Prostate gland (tissue), 2 donors: ENCODE measurements at places on chromosomes 5 and 9.

GRCh38 chr9:72983056-72983455, 30.2 kb upstream of the ALDH1A1 start:
- H3K27me3 ChIP-seq = no peaks in the 10 kb centered on the region
- no peak overlapping the region for H3K27ac ChIP-seq
- H3K36me3 ChIP-seq = no peaks in the 10 kb centered on the region
- no peak for DNase-seq
- H3K4me1 ChIP-seq = no peaks in the 10 kb centered on the region

- H3K4me3 ChIP-seq = peak overlapping the region; percentile 40
- H3K4me1 ChIP-seq = no peaks in the 10 kb centered on the region
- peak overlapping the region; percentile 73 for H3K27ac ChIP-seq
- DNase-seq = no peak
- H3K36me3 ChIP-seq = no peaks in the 10 kb centered on the region
Observed at GRCh38 chr5:88890070-88890781, 7.2 kb upstream of the MEF2C start.

DNA sequence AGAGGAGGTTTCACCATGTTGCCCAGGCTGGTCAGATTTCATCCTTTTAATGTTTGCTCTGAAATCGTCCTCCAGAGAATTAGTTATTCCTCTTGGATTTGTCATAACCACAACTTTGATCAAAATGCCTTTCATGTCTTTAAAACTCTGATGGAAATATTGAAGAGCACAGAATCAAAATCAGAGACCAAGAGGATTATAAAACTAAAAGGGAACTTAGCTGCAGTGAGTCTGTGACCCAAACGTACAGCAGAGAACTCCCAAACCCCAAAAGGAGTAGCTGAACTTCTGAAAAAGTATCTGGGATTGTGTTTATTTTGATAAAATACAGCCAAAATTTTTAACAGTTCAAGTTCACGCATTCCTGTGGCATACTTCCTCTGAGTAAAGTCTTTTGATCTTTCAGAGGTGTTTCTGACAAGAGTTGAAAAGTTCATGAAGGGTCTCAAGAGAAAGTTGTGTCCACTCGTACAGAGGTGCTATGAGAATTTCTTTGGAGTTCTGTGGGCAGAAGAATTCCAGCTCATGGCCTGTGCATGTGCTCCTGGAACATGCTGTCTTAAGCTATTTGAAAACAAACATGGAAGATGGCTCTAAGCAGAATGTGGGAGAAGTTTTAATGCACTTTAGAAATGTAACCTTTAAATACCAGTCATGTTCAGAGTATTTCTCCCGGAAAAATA, 124.0 kb downstream of the ESM1 start:
- no peaks in the 10 kb centered on the region for H3K27me3 ChIP-seq
- no peaks in the 10 kb centered on the region for H3K36me3 ChIP-seq
- H3K27ac ChIP-seq = no peak overlapping the region
- H3K4me1 ChIP-seq = no peaks in the 10 kb centered on the region

GRCh38 chr5:179268399-179268952, 76.8 kb downstream of the ADAMTS2 start:
- H3K27me3 ChIP-seq = peaks cover 4% of the 10 kb centered on the region
- H3K4me3 ChIP-seq = no peak overlapping the region
- no peak for DNase-seq
- H3K27ac ChIP-seq = no peak overlapping the region

GRCh38 chr5:107370396-107370968, 300.3 kb downstream of the EFNA5 start:
- H3K36me3 ChIP-seq = no peaks in the 10 kb centered on the region
- DNase-seq = no peak
- no peak overlapping the region for H3K4me3 ChIP-seq
- H3K27me3 ChIP-seq = no peaks in the 10 kb centered on the region
- H3K27ac ChIP-seq = no peak overlapping the region
- no peaks in the 10 kb centered on the region for H3K4me1 ChIP-seq

DNA sequence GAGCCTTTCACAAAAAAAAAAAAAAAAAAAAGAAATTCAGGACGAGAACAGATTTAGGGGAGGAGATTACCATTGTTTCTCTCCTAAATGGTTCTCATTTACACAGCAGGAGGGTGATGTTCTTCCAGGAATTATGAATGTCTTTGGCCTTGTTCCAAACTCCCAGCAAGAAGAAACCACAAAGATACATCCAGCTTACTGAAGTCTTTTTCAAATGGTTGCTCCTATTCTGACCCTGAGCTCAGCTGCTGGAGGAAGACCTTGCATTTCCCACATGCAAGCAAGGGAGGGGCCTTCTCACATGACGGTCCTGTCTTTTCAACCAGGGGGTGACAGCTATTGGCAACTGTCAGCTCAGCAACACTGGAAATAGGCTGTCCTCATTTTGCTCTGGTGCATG, 203.0 kb upstream of the VLDLR start:
- no peak overlapping the region for H3K4me3 ChIP-seq
- no peaks in the 10 kb centered on the region for H3K4me1 ChIP-seq
- no peaks in the 10 kb centered on the region for H3K27me3 ChIP-seq
- H3K27ac ChIP-seq = no peak overlapping the region

- no peaks in the 10 kb centered on the region for H3K36me3 ChIP-seq
- no peak overlapping the region for H3K27ac ChIP-seq
- no peak for DNase-seq
- H3K27me3 ChIP-seq = no peaks in the 10 kb centered on the region
Observed at GRCh38 chr9:111986035-111986556, 89.5 kb downstream of the UGCG start.

GRCh38 chr5:6504677-6505415, 56.2 kb downstream of the UBE2QL1 start:
- no peaks in the 10 kb centered on the region for H3K4me1 ChIP-seq
- no peak overlapping the region for H3K27ac ChIP-seq
- no peaks in the 10 kb centered on the region for H3K27me3 ChIP-seq
- no peak overlapping the region for H3K4me3 ChIP-seq
- H3K36me3 ChIP-seq = no peaks in the 10 kb centered on the region
- DNase-seq = peak; percentile 27

- no peaks in the 10 kb centered on the region for H3K27me3 ChIP-seq
- H3K27ac ChIP-seq = no peak overlapping the region
- peak; percentile 8 for DNase-seq
- H3K4me1 ChIP-seq = no peaks in the 10 kb centered on the region
- H3K4me3 ChIP-seq = no peak overlapping the region
- no peaks in the 10 kb centered on the region for H3K36me3 ChIP-seq
Observed at GRCh38 chr9:25602400-25603044, 75.7 kb downstream of the TUSC1 start.

GRCh38 chr9:92147030-92147851, 32.0 kb upstream of the SPTLC1 start:
- no peaks in the 10 kb centered on the region for H3K36me3 ChIP-seq
- H3K4me1 ChIP-seq = no peaks in the 10 kb centered on the region
- no peak for DNase-seq
- H3K27ac ChIP-seq = peak overlapping the region; percentile 19
- H3K27me3 ChIP-seq = no peaks in the 10 kb centered on the region

DNA sequence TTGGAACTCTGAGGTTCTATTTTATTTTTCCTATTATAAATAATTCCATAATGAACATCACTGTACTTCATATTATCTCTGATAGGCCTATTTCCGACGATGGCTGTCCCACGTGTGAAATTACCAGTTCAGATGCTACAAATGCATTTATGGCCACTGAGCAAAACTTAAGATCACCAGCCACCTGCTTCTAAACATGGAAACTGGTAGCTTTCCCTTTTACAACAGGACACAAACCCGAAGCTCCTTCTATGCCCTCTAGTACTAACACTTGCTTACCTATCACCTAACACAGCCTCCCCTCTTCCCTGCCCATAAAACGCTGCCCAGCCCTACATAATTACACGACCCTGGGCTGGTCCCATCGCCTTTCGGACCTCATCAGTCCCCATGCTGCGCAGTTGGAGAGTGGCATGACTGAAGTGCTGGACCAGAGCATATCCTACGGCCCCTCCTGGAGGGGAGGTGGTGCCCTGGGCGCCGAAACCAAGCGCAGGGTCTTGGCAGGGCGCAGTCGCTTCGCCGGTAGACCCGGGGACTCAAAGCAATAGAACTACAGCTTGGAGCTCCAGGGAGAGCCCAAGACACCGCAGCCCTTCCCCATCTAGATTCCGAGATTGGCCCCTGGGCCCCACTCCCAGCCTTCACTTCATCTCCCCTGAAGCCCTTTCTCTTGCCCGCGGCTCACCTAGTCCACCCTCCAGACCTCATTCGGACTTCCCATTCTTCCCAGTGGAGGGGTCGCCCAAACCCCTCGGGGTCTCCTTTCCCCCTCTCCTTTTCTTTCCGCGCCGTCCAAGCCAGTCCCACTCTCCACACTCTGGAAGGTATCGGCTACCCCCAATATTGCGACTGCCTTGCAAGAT, 1.0 kb upstream of the SAP30L start:
- H3K36me3 ChIP-seq = no peaks in the 10 kb centered on the region
- peak overlapping the region; percentile 83 for H3K4me3 ChIP-seq
- peak overlapping the region; percentile 77 for H3K27ac ChIP-seq
- no peaks in the 10 kb centered on the region for H3K27me3 ChIP-seq
- no peaks in the 10 kb centered on the region for H3K4me1 ChIP-seq

- H3K4me3 ChIP-seq = no peak overlapping the region
- no peaks in the 10 kb centered on the region for H3K4me1 ChIP-seq
- no peak for DNase-seq
- no peak overlapping the region for H3K27ac ChIP-seq
- no peaks in the 10 kb centered on the region for H3K36me3 ChIP-seq
Observed at GRCh38 chr5:153972240-153972639, 66.5 kb downstream of the FAM114A2 start.

GRCh38 chr5:39092581-39093351, 18.6 kb upstream of the RICTOR start:
- H3K27ac ChIP-seq = no peak overlapping the region
- DNase-seq = no peak
- H3K4me3 ChIP-seq = no peak overlapping the region
- H3K27me3 ChIP-seq = no peaks in the 10 kb centered on the region
- no peaks in the 10 kb centered on the region for H3K4me1 ChIP-seq

GRCh38 chr5:133552925-133553525, 59.3 kb downstream of the FSTL4 start:
- no peaks in the 10 kb centered on the region for H3K36me3 ChIP-seq
- no peaks in the 10 kb centered on the region for H3K4me1 ChIP-seq
- peak; percentile 46 for DNase-seq

GRCh38 chr9:126883636-126884035, 23.2 kb downstream of the ZBTB34 start:
- H3K4me1 ChIP-seq = peaks cover 5% of the 10 kb centered on the region
- DNase-seq = no peak
- no peaks in the 10 kb centered on the region for H3K27me3 ChIP-seq
- no peaks in the 10 kb centered on the region for H3K36me3 ChIP-seq

- no peaks in the 10 kb centered on the region for H3K27me3 ChIP-seq
- H3K4me1 ChIP-seq = no peaks in the 10 kb centered on the region
- DNase-seq = no peak
- no peaks in the 10 kb centered on the region for H3K36me3 ChIP-seq
Observed at GRCh38 chr5:37723162-37723961, 116.5 kb downstream of the GDNF start.

- no peaks in the 10 kb centered on the region for H3K4me1 ChIP-seq
- H3K27ac ChIP-seq = peak overlapping the region; percentile 28
- no peaks in the 10 kb centered on the region for H3K36me3 ChIP-seq
- no peak overlapping the region for H3K4me3 ChIP-seq
- no peaks in the 10 kb centered on the region for H3K27me3 ChIP-seq
Observed at GRCh38 chr9:35562895-35563780, 41.9 kb upstream of the TESK1 start.

GRCh38 chr9:102049586-102050246, 311.3 kb upstream of the GRIN3A start:
- no peak overlapping the region for H3K27ac ChIP-seq
- no peak overlapping the region for H3K4me3 ChIP-seq
- DNase-seq = no peak
- no peaks in the 10 kb centered on the region for H3K36me3 ChIP-seq

DNA sequence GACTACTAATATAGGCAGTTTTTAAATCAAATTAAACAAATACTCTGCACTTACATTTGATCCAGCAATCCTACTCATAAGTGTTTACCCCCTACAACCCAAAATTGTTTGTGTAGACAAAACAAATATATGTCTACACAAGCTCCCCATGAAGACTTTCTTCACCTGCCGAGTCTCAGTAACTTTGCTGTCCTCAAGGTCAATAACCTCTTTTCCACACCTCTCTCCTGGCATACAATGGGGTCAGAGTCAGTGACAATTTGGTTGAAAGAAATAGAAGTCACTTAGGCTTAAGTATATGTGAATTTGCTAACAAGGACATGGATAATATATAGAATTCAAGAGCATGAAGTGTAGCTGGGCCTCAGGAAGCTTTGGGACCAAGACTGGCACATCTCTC, 29.1 kb downstream of the APBA1 start:
- no peaks in the 10 kb centered on the region for H3K36me3 ChIP-seq
- DNase-seq = no peak
- H3K4me1 ChIP-seq = no peaks in the 10 kb centered on the region
- no peaks in the 10 kb centered on the region for H3K27me3 ChIP-seq
- H3K4me3 ChIP-seq = no peak overlapping the region

DNA sequence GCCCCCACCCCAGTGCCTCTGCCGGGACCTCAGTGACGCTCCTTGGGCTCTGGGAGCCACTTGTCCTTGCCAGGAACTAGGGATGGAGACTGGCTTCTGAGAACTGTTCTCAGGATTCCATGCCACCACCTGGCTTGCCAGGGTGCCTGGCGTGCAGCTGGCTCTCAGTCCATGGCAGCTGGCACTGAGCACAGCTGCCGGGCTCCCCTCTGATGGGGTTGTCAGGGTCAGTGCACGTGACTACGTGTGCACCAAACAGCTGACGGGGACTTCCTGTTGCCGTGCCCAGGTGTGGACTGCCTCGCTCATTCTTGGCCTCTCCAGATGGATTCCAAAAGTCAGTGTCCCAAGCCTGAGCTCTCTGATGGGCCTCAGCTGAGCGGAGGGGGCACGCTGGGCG, 9.4 kb downstream of the KCNT1 start:
- H3K4me3 ChIP-seq = no peak overlapping the region
- no peak overlapping the region for H3K27ac ChIP-seq
- DNase-seq = no peak
- H3K36me3 ChIP-seq = no peaks in the 10 kb centered on the region
- no peaks in the 10 kb centered on the region for H3K4me1 ChIP-seq

- H3K36me3 ChIP-seq = no peaks in the 10 kb centered on the region
- no peaks in the 10 kb centered on the region for H3K27me3 ChIP-seq
- H3K4me1 ChIP-seq = no peaks in the 10 kb centered on the region
- DNase-seq = no peak
- no peak overlapping the region for H3K27ac ChIP-seq
Observed at GRCh38 chr5:8869932-8870331, 675.9 kb downstream of the SEMA5A start.

GRCh38 chr5:43859309-43859708, 256.3 kb downstream of the NNT start:
- no peak overlapping the region for H3K4me3 ChIP-seq
- H3K36me3 ChIP-seq = no peaks in the 10 kb centered on the region
- H3K4me1 ChIP-seq = no peaks in the 10 kb centered on the region
- no peaks in the 10 kb centered on the region for H3K27me3 ChIP-seq
- H3K27ac ChIP-seq = no peak overlapping the region
- DNase-seq = no peak

- no peak overlapping the region for H3K27ac ChIP-seq
- no peaks in the 10 kb centered on the region for H3K4me1 ChIP-seq
- H3K27me3 ChIP-seq = no peaks in the 10 kb centered on the region
- no peak overlapping the region for H3K4me3 ChIP-seq
- DNase-seq = no peak
- no peaks in the 10 kb centered on the region for H3K36me3 ChIP-seq
Observed at GRCh38 chr9:89706731-89707191, 101.9 kb downstream of the GADD45G start.

GRCh38 chr9:3288686-3289085, 237.1 kb downstream of the RFX3 start:
- no peak overlapping the region for H3K27ac ChIP-seq
- no peaks in the 10 kb centered on the region for H3K36me3 ChIP-seq
- no peaks in the 10 kb centered on the region for H3K27me3 ChIP-seq
- H3K4me1 ChIP-seq = no peaks in the 10 kb centered on the region
- DNase-seq = no peak
- H3K4me3 ChIP-seq = no peak overlapping the region
